Calu3 (cell line): ENCODE measurements at places on chromosomes 6 and 20.

DNA sequence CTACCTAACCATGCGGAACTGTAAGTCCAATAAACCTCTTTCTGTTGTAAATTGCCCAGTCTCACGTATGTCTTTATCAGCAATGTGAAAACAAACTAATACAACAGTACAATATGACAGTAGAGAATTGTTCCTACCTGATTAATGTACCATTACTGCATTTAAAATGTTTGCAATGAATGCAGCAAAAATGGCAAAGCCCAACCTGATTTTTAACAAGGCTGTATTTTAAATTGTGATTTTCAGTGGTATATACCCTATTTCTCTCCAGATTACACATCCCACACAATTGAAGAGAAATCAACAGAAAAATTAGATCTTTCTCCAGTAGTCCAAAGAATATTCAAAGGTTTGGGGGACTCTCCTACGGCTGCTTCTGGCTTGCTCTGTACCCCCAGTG is 3.3 kb upstream of the PCSK2 start:
- DNase-seq: no peak

DNA sequence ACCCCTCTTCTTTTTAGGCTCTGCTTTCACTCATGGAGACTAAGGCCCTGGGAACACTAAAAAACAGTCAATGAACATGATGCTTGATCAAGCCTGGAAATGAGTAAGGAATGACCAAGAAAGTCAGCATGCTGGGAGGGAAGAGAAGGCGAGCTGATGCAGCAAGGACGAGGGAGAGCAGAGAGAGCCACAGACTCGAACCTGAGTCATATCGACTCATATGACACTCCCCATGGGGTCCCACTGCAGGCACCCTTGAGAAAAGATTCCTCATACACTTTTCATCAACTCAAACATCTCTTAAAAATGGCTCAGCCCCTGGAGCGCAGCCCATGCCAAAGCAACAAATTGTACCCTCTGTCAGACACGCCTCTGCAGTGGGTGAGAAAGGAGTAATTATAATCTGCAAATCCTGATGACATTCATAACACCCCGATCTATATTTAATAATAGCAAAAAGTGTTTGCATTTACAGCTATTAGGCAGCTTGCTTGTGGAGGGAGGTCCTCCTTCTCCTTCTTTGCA is 127.2 kb downstream of the F13A1 start:
- no peak for DNase-seq

- no peak for DNase-seq
These were observed 24.2 kb upstream of the TAGAP start for GRCh38 chr6:159068904-159069578.

- peak; percentile 15 for DNase-seq
These were observed 49.1 kb upstream of the PTPRT start for GRCh38 chr20:43238833-43239232.

- no peak for DNase-seq
These were observed 100.4 kb downstream of the CD83 start for GRCh38 chr6:14217728-14218518.

DNA sequence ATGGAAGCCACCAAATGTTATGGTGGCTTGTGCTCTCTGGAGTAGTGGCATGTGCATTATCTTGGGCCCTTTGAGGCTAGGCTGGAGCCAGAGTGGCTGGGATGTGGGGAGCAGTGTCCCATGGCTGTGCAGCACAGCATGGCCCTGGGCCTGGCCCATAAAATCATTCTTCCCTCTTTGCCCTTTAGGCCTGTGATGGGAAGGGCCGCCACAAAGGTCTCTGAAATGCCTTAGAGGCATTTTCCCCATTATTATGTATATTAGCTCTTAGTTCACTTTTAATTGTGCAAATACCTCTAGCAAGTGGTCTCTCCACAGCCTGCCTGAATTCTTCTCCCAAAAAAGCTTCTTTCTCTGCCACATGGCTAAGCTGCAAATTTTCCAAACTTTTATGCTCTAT is 297.3 kb upstream of the IRAK1BP1 start:
- DNase-seq: no peak

DNA sequence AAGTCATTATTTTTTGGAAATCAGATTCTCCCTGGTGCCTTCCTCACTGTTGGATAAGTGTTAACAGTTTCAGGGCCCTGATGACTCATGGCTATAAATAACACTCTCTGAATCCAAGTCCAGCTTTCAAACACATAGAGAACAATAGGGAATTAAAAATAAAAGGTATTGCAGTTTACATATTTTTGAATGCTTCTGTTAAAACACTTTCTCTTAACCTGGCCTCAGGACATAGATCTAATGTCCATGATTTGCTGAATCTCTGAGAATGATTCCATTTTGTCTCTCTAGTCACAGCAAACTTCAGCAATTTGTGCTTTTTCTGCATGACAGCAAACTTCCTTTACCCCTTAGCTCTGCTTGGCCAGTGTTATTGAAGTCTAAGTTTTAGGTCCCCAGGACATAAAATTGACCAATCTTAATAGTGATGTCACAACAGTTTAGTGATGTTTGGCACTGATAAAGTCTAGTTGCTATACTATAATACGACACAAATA is 1192.4 kb upstream of the CITED2 start:
- no peak for DNase-seq

GRCh38 chr6:166514196-166514595 is 72.3 kb downstream of the RAMACL start:
- DNase-seq: peak; percentile 44

DNA sequence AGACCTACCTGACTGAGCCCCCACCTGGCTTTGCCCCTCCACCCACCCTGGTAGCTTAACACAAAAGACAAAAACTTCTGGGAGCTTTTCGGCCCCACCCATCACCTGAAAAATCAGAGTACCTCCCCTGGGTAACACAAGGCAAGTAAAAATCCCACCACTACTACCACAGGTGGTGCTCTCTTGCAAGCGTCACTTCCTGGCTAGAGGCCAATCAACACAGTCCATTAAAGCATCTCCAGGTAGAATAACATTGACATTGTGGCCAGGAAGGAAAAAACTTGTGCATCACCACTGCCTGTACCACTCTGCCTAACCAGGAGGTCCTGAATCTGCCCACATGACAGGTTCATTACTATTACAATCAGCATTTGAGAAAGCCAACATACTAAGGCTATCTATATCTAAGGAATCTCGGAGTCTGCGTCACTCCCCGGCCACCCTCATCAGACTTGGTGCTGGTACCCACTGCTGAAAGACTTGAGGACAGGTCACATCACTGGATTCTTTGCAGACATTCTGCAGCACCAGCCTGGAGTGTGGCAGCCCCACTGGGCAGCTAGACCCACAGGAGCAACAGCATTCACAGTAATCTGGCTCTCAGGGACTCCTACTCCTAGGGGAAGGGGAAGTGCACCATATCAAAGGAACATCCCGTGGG is 125.9 kb downstream of the CDK19 start:
- DNase-seq: peak; percentile 40

GRCh38 chr6:132314432-132314831 is 86.8 kb downstream of the MOXD1 start:
- peak; percentile 2 for DNase-seq

DNA sequence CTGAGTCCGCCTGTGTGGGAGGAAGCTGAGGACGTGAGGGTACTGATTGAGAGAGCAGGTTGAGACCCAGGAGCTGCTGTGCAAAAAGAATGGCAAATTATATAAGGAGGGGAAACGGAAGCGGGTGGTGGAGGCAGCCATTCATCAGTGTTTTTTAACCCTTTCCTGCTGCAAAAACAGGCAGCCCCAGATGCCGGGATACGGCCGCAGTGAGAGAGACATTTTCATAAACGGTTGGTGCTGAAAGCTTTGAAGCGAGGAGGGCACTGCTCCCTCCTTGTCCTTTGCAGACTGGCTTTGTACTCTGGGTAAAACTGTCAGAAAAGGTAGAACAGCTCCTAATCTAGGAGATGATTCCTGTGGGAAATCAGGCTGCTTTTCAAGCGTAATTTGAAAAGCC is 56.4 kb downstream of the TTI1 start:
- DNase-seq: no peak

GRCh38 chr6:15615802-15616201 is 47.0 kb downstream of the DTNBP1 start:
- no peak for DNase-seq

- no peak for DNase-seq
These were observed 297.8 kb downstream of the PRL start for GRCh38 chr6:21999012-21999528.

DNA sequence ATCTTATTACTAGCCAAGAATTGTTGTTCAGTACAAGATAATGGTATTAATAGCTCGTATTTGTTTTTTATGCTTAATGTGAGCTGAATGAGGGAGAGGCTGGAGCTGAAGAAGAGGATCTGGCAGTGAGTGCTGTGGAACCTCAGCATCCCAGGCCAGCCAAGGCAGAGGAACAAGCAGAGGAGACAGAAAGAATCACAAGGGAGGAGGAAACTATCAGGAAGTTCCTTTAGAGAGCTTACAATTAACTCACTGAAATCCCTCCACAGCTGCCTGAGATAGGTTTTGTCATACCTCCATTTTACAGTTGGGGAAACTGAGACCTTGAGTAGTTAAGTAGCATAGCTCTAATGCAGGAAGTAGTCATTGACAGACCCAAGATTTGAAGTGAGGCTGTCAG is 39.9 kb upstream of the TULP4 start:
- no peak for DNase-seq

- no peak for DNase-seq
These were observed 65.0 kb upstream of the ASCC3 start for GRCh38 chr6:100946021-100946540.

DNA sequence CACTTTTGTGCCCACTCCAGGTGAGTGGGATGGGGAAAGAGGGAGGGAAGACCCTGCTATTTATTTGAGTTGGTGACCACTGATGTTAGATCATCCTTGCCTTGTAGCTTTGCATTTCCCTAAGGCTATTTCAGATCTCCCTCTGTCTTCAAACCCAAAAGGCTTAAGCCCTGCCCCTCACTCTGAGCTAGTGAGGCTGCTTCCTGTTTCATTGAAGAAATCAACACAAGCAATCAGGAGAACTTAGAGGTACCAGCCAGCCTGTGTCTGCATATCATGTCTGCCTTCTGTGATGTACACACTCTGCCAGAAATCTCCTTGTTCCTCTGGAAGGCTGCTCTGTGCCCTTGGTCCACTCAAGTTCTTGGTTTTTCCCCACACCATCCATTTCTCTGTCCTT is 135.3 kb downstream of the ARID1B start:
- DNase-seq: no peak

DNA sequence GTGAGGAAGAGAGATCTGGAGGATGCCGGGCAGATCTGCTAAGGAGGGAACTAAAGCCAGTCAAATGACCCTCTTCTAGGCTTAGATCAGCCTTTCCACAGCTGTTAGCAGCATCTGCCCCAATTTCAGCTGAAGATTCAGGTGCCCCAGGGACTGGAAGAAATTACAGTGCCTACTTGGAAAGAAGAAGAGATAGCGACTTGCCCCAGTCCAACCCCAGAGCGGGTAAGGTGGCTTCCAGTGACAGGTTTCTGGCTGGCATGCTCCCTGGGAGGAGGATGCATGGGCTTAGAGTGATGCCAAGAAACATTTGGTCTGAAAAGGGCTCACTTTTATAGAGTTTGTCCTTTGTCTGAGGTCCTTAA is 620 bp downstream of the TJAP1 start:
- no peak for DNase-seq

DNA sequence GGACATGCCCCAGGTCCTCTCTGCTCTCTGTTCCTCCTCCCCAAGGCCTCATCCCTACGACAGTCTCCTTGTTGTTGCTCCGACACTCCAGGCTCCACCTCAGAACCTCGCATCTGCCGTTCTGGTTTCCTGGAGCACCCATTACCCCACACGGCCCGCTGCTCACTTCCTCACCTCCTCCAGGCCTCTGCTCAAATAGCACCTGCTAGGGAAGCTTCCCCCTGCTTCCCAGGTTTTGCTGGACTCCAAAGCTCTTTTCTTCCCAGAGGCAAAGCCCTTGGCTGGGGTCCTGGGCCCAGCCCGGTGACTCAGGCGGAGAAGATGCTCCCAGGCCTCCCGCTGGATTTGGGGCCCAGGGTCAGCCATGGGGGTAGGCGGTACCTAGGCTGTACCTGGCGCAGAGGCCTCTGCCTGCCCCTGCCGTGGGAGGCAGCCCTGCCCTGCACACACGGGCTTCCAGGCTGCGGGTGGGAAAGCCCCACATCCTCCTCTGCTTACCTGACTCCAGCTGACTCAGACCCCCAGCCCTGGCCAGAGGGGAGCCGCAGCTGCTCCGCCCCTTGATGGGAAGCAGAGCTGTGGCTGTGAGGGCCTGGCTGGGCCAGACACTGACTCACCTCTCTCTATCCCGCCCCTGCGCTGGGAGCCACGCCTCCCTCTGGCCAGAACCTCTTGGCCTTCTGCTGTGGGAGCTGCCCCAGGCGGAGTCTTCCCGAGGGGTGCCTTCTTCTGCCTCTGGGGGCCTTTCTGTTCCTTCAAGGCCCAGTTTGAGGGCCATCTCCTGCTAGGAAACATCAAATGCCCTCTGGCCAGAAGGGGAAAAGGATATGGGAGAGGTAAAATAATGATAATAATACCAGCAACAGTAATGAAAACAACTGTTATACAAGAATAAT is 130.5 kb downstream of the CEBPB start:
- peak; percentile 98 for DNase-seq

GRCh38 chr6:63492476-63492875 is 79.8 kb upstream of the LOC128125822 start:
- DNase-seq: no peak

DNA sequence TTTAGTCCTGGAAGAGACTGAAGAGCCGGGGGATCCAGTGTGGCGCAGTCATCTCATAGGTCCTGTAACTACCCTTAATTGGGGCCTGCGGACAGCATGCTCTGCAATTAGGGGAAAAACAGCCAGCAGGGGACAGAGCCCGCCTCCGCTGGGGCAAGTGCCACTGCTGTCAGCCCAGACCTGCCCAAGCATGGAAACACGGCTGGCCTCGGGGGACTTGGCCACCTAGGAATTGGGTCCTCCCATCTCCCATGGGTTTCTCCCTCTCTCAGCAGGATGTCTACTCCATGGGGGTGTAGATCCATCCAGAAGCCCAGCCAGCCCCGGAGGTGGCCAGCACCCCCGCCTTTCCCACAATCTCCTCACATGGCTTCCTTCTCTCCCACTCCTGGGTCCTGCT is 3.6 kb downstream of the GHRH start:
- no peak for DNase-seq

DNA sequence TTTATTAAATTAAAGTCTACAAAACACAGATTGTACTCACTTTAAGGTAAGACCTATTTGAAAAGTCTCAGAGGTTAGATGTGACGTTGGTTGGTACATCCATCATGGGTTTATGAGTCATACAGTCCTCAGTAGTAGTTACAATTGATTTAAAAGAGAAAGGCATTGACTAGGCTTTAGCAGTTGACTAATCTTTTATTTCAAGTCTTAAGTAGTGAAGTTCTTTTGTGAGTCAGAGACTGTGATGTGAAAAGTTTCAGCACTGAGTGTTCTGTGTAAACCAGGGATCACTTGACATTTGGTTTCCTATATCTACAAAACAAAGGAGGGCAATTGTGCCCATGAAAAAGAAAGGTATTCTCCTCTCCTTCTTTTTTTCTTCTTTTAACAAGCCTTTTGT is 221.3 kb downstream of the GRIK2 start:
- no peak for DNase-seq
